EL (cell line): ENCODE measurements at places on chromosomes 16 and 17.
A peak's percentile ranks its signal among the peaks of the same experiment; 100 is the strongest.

- no peak for DNase-seq
Measured at GRCh38 chr16:47873434-47873833, 282.4 kb downstream of the ABCC12 start.

DNA sequence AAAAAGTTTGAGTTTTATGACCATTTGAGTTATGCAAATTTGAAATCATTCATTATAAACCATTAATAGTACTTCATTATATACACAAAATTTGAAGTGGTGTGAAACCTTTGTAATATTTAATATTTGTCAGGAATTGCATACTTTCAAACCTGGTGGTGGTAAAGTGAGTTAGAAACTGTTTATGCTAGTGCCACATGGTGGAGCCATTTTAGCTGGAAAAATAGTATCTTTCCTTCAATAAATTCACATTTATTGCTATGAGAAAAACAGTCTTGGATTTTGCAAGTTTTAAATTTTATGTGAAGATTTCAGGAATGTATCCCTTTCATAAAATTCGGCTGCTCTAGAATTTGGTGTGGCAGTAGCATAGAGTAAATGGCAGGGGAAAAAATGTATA is 7.3 kb upstream of the BLMH start:
- no peak for DNase-seq

DNA sequence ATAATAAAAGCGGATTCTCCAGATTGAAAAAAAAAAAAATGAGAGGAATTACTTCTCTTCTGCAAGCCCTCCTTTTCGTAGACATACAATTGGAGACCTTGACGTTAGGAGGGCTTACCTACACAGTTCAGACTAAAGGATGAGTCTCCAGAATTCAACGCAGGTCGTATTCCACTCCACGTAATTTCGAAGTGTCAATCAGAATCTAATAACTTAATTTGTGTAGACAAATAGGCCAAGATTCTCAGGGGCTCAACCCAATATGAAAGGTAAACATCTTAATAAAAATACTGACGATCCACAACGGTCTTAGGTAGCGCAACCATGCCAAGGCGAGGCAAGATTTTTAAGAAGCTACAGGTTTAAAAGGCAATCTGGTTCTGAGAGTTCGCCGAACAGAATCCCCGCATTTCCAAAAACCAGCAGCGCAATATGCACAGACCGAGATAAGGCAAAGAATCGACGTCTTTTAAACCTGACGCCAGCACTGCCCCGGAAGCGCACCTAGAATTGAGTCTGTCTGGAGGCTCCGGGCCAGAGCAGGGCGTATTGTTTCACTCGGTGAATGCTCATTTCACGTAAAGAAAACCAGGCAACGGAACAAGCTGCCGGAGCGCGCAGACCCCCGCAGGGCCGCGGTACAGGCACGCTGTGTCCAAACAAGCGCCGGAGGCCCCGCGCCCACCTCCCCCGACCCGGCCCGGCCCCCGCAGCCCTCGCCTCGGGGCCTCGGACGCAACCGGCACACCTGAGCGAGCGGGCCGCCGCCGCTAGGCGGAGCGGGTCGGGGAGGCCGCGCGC is 623 bp downstream of the MBTPS1 start:
- peak; percentile 46 for DNase-seq

- no peak for DNase-seq
Measured at GRCh38 chr17:17159571-17159970, 46.6 kb downstream of the PLD6 start.

- DNase-seq = no peak
Measured at GRCh38 chr16:47817048-47817447, 338.7 kb downstream of the ABCC12 start.

GRCh38 chr17:82548681-82549303 is 29.3 kb downstream of the FOXK2 start:
- DNase-seq = no peak

DNA sequence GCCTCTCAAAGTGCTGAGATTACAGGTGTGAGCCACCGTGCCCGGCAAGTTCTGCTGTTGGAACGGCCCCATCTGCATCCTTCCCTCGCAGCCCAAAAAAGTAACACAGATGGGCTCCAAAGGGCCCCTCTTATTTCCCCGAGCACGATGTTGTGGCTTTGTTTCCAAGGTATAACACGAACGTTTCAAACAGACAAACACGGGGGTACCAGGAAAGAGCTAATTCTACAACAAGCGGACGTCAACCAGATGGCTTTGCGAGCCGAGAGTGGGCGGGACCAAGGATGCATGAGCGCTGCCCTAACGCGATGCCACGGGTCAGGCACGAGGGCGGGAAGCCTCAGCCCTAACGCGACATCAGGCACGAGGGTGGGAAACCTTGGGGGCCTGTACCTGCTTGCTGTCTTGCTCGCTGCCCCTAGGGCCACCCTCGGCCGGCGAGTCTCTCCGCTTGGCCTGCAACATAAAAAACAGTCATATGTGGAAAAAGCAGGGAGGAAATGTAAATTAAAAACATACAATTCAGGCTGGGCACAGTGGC is 24.2 kb downstream of the UNKL start:
- DNase-seq = no peak

GRCh38 chr17:68184141-68184571 is 63.7 kb upstream of the AMZ2 start:
- no peak for DNase-seq

GRCh38 chr17:74758848-74759168 is 10.4 kb downstream of the NHERF1 start:
- peak; percentile 30 for DNase-seq

- DNase-seq = no peak
Measured at GRCh38 chr16:65113441-65113840, 8.4 kb downstream of the CDH11 start.

DNA sequence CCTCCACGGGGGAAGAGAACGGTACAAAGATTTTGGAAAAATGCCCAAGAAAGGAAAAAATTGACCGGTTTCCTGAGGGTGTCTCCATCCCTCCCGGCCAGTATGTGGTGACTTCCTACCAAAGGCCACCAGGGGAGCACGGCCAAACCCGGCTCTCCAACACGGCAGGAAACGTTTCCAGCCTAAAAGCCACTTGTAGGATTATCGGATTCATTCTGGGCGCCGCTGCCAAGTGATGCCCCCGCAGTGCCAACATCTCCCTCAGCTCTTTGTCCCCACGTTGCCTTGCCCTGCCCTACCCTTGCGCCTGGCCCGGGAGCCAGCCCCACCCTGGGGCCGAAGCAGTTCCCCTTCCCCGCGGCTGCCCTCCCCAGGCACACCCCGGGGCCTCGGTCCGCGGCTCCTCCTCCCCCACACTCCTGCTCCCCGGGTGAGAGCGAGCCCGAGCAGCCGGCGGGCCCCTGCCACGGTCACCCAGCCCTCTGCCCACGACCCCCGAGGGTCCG is 688 bp downstream of the CRK start:
- peak; percentile 80 for DNase-seq

DNA sequence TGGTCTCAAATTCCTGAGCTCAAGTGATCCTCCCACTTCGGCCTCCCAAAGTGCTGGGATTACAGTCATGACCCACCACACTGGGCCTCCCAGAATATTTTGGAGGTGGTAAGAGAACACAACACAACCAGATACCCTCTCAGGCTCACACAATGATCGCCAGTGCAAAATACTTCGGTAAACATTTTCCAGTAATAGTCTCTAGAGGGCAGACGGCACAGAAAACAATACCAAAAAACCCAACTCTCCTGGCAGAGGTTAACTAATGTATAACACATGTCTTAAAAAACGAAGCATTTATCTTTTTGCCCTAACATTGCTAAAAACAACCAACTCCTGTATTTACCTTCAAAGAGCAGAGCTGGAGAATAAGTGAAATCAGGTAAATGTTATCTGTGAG is 10.5 kb downstream of the NUFIP2 start:
- DNase-seq = peak; percentile 19

DNA sequence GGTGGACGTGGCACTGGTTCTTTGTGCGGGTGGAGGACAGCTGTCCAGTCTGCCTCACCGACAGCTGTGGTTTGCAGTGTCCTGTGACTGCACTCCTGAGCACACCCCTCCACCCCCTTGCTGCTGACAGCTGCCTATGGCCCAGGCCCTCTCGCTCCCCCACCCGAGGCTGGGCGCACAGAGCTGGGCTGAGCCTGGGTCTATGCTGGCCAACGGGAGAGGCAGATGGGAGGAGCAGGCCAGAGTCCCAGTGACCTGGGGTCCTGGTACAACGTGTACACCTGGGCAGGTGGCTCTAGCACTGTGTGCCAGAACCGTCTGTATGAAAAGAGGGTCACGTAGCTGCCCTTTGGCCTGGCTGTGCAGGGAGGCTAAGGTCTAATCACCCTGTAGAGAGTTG is 30.5 kb downstream of the BAIAP2 start:
- no peak for DNase-seq

GRCh38 chr16:89827383-89828198 is 684 bp upstream of the SPIRE2 start:
- DNase-seq = peak; percentile 74

DNA sequence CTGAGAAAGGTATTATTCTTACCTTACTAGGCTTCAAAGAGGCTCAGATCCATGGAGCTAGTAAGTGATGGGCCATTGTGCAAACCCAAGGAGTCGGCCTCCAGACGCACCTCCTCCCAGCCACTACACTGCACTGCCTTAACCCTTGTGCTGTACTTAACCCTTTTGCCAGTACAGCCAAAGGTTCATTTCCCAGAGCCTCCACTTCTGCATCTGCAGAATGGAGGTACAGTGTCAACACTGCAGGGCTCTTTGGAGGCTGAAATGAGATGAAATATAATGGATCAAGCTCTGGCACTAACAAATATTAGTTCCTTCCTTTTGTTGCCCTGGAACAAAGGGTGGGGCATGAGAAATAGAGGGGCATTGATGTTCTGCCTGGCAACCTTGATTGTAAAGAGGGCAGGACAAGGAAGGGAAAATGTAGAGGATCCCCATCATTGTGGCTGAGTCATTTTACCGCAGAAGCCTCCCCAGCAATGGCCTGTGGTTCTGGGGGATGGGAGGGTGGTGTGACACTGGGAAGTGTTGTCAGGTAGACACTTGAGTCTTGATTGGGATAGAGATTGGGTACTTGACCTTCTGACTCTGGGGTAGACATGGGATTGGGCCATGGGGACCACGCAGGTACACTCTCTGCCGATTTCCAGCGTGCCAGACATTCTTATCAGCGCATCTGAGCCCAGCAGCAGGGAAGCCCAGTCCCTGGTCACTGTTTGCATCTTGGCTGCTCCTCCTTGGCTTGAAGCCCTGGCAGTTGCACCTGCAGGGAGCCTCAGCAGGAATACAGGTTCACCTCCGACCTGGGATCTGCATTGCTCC is 84.0 kb downstream of the MSI2 start:
- no peak for DNase-seq

DNA sequence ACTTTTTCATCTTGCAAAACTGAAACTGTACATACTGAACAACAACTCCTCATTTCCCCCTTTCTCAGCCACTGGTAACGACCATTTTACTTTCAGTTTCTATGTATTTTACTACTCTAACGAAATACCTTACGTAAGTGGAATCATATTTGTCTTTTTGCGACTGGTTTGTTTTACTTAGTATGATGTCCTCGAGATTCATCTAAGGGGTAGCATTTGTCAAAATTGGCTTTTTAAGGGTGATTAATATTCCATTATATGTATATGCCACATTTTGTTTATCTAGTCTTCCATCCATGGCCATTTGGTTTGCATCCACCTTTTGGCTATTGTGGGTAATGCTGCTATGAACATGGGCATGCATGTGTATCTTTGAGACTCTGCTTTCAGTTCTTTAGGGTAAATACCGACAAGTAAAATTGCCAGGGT is 10.4 kb downstream of the KPNB1 start:
- DNase-seq = no peak

DNA sequence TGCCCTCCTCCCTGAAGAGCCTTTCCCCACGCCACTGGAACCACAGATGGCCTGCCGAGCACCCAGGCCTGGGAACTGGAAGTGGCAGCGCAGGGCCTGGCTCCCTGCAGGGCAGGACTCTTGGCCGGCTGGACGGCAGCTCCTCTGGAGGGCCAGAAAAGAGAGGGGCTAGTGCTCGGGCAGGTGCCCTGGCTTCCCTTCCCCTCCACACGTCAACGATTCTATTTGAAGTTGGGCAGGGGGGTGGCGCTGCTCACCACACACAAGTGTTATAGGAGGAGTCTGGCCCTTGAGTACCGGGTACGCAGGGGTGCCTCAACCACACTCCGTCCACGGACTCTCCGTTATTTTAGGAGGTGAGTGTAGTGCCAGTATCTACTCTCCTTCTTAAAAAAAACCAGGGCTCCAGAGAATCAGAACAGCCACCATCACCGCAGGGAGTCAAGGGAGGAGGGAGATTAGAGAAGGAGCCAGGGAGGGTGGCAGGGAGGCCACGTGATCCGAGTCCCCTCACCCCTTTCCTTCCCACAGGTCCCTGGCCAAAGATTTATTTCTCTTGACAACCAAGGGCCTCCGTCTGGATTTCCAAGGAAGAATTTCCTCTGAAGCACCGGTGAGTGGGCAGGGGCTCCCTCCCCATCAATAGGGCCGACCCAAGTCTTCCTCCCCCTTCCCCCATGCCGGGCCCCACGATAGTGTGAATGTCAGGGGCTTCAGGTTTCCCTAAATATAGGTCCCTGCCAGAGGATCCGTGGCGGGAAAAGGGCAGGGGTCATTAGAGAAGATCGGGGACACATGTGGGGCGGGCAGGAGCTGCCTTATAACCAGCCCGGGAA is 1.4 kb upstream of the ALDOA start:
- no peak for DNase-seq

- DNase-seq = no peak
Measured at GRCh38 chr16:84583995-84584394, 33.9 kb downstream of the COTL1 start.

GRCh38 chr17:37261286-37261685 is 114.5 kb upstream of the C17orf78 start:
- DNase-seq = peak; percentile 38

DNA sequence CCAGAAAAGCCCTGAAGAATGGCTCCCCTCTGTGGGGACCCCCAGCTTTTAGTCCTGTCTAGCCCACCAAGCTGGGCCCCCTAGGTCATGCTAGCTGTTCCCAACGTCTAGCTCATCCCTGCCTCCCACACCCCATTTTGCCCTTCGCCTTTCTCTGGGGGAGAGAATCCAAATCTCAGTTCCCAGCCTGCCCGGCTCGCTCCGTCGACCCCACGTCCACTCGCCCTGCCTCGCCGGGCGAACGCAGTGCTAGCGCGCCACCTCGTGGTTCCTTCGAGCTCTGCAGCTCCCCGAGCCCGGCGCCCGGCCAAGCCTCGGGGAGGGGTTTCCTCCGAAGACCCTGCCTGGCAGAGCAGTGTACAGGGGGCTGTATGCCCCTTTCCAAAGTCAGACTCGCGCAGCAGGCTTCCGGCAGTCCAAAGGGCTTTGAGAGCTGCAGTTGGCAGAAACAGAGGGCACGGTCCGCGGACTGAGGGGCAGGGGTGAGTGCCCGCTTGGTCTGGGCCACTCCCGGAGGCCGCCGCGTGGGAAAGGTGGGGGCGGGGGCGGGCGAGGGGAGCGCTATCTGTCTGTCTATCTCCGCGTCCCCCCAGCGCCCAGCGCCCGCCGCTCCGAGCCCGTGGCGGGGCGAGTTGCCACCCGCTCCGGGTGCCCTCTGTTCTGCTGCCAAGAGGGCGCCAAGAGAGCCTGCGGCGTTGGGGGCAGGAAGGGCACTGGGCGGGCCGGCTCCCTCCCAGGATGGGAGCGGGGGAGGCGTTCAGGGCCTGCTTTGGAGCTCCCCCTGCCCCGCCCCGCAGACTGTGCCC is 1.7 kb upstream of the DLX3 start:
- peak; percentile 40 for DNase-seq
